Gastrocnemius medialis (tissue), 4 donors: ENCODE measurements at places on chromosomes 13 and 19.
A peak's percentile ranks its signal among the peaks of the same experiment; 100 is the strongest.

DNA sequence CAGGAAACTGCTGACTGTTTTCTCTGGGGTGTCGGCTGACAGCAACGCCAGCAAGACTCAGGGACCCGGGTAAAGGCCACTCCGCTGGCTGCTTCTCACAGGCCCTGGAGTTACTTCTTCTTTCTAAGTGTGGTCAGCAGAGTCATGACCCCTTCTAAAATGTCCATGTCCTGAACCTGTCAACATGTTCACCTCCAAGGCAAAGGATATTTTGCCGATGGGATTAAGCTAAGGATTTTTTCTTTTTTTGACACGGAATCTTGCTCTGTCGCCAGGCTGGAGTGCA lies 7.9 kb downstream of the PEX11G start:
- no peak overlapping the region for H3K4me3 ChIP-seq
- no peak overlapping the region for H3K27ac ChIP-seq
- peak; percentile 27 for DNase-seq
- no peaks in the 10 kb centered on the region for H3K4me1 ChIP-seq
- H3K27me3 ChIP-seq = no peaks in the 10 kb centered on the region

GRCh38 chr13:72383646-72384045 lies 343.8 kb downstream of the MZT1 start:
- no peaks in the 10 kb centered on the region for H3K4me1 ChIP-seq
- DNase-seq = no peak
- H3K36me3 ChIP-seq = no peaks in the 10 kb centered on the region
- no peak overlapping the region for H3K4me3 ChIP-seq

DNA sequence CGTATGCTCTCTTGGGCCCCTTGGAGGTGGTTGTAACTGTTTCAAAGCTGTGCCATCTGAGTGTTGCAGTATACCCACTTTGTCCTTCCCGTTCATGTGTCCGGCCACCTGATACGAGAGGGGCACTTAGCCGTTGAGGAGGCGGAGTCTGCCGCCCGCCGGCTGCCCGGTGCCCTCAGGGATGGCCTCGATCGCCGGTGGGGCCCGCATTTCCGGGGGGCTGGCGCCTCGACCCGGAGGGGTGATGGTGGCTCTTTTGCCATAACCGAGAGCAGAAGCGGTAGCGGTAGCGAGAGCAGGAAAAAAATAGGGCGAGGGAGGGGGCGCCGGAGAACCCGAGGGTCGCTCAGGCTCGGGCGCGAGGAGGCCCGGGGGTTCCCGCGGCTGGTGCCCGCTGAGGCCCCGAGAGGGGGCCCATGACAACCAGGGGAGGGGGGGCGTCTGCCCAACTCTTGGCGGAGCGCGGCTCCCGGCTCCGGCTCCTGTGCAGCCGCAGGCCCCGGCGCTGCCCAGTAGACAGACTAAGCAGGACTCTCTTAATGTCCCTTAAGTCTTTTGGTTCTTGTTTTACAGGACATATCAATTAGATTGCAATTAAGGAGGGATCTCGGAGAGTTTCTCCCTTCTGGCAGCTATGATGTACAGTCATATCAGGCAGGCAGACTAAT lies 342.7 kb upstream of the SGCG start:
- DNase-seq = no peak
- H3K4me3 ChIP-seq = peak overlapping the region; percentile 44
- no peaks in the 10 kb centered on the region for H3K36me3 ChIP-seq
- H3K27me3 ChIP-seq = no peaks in the 10 kb centered on the region

GRCh38 chr13:112704308-112705145 lies 14.7 kb downstream of the ATP11A start:
- H3K27ac ChIP-seq = peak overlapping the region; percentile 34
- H3K4me3 ChIP-seq = peak overlapping the region; percentile 11
- no peak for DNase-seq
- no peaks in the 10 kb centered on the region for H3K27me3 ChIP-seq

DNA sequence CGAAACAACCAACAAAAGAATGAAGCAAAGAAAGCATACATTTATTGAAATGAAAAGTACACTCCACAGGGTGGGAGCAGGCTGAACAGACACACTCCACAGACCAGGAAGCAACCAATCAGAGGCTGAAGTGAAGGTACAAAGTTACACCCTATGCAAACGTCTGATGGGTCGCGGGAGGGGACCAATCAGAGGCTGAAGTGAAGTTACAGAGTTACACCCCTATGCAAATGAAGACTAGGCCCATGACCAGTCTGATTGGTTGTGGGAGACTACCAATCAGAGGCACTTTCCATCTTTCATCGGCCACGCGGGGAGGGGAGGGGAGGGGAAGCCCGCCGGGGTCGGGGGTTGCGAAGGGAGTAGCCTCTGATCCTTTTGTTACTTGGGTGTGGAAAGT lies 12.4 kb upstream of the FBL start:
- H3K36me3 ChIP-seq = no peaks in the 10 kb centered on the region
- H3K27me3 ChIP-seq = peaks cover 3% of the 10 kb centered on the region
- DNase-seq = no peak
- H3K27ac ChIP-seq = no peak overlapping the region
- no peaks in the 10 kb centered on the region for H3K4me1 ChIP-seq

DNA sequence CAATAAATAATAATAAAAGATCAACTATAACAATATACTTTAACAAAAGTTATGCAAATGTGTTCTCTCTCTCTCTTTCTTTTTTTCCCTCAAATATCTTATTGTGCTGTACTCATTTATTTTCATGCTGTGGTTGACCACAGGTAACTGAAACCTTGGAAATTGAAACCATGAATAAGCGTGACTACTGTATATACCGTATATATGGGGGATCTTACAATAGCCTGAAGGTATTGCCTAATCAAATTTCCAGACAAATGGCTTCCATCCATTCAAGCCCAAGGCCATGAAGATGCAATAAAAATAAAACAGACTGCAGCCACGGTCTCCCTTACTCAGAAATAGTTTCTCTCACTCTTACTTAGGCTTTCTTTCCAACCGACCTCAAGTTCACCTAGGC lies 98.3 kb downstream of the SLITRK6 start:
- H3K36me3 ChIP-seq = no peaks in the 10 kb centered on the region
- no peak overlapping the region for H3K27ac ChIP-seq
- no peak for DNase-seq
- no peaks in the 10 kb centered on the region for H3K27me3 ChIP-seq
- H3K4me1 ChIP-seq = no peaks in the 10 kb centered on the region

DNA sequence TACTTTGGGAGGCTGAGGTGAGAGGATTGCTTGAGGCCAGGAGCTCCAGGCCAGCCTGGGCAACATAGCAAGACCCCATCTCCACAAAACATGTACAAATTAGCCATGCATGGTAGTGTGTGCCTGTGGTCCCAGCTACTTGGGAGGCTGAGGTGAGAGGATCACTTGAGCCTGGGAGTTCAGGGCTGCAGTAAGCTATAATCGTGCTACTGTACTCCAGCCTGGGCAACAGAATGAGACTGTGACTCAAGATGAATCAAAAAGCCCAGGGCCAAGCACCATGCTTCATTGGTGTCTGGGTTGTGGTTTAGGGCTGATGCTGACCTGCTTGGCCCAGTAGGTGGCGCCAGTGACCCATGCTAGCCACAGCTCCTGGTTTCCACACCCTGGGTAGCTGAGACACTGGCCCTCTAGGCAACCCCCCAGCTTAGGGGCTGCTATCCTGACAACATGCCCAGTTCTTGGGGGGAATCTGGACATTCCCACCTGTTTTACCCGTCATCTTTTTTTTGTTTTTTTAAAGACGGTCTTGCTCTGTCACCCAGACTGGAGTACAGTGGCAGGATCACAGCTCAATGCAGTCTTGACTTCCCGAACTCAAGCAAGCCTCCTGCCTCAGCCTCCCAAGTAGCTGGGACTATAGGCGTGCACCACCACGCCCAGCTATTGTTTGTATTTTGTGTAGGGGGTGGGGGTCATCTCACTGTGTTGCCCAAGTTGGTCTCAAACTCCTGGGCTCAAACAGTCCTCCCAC lies 5.5 kb downstream of the CCDC124 start:
- no peak overlapping the region for H3K4me3 ChIP-seq
- peaks cover 9% of the 10 kb centered on the region for H3K4me1 ChIP-seq
- peak; percentile 65 for DNase-seq
- no peaks in the 10 kb centered on the region for H3K27me3 ChIP-seq
- H3K36me3 ChIP-seq = no peaks in the 10 kb centered on the region

DNA sequence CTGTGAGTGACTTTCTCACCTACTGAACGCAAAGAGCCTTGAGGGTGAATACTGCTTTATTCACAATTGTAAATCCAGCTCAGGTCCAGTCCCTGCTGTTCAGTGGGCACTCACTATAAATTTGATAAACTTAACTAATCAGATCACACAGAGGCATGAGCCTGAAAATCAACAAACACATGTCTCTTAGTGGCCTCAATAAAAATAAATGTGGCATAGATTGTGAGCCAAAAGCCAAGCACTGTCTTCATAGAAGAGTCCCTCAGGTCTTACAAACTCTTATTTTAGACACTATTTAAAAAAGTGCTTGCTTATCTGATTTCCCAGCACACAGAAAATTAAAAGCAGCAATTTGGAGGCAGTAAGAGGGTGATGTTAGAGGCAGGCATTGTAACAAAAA lies 957.7 kb downstream of the SLITRK5 start:
- H3K4me3 ChIP-seq = no peak overlapping the region
- DNase-seq = no peak
- no peaks in the 10 kb centered on the region for H3K4me1 ChIP-seq
- H3K27ac ChIP-seq = no peak overlapping the region

DNA sequence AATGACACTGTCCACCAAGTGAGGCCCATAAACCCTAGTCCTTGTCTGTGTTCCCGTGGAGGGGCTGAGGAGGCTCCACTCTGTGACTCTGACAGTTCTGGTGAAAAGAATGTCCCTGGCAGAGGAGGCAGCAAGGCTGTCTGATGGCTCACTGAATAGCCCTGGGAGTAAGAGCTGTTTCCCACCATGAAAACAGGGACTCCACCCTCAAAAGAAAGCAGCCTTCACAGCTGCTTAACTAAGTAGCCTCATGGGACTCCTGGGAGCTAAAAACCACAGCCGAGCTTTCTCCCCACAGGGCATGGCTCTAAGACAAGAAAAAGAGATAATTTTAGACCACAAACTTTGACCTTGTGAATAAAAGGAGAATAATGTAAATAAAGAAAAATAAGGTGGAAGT lies 135.1 kb upstream of the FRY start:
- H3K36me3 ChIP-seq = no peaks in the 10 kb centered on the region
- no peak overlapping the region for H3K4me3 ChIP-seq
- peak overlapping the region; percentile 19 for H3K27ac ChIP-seq
- no peaks in the 10 kb centered on the region for H3K27me3 ChIP-seq
- H3K4me1 ChIP-seq = peaks cover 6% of the 10 kb centered on the region
- DNase-seq = no peak

DNA sequence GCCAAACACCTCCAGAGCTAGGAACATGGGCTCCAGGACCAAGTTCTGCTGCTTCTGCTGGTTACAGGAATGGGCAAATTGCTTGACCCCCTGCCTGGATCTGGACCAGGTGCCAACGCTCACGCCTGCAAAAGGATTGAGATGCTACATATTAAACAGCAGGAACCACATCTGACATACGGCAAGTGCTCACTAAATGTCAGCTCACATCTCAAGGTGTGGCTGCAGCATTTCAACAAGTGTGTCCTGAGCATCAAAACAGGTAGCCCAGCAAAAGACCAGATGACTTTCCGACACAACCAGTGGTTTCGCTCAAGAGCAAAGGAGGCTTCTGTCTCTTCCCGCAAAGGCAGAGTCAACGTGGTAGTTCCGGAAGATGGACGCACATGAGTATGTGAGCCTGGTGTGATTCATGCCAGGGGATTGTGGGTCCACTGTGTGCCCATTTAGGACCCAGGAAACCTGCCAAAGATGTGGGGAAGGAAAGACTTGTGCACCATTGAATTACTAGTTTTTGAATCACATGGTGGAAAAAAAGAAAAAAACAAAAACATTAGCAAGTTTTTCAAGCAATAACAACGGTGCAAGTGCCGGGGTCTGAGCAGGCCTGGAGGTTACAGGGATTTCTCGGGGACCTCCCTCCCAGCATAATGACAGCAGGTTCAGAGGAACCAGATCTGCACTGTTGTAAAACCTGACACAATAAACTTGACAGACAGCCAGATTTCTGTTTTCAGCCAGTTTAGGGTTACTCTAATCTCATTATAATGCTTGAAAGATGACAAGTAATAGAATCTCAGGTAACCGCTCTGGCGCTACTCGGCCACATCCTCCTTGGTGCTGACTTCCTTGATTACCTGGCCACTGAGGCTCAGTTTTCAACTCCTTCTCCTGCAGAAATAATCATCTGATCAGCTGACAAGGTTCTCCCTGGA lies 77.9 kb downstream of the SOX1 start:
- no peak overlapping the region for H3K27ac ChIP-seq
- DNase-seq = no peak
- no peaks in the 10 kb centered on the region for H3K27me3 ChIP-seq
- no peak overlapping the region for H3K4me3 ChIP-seq

DNA sequence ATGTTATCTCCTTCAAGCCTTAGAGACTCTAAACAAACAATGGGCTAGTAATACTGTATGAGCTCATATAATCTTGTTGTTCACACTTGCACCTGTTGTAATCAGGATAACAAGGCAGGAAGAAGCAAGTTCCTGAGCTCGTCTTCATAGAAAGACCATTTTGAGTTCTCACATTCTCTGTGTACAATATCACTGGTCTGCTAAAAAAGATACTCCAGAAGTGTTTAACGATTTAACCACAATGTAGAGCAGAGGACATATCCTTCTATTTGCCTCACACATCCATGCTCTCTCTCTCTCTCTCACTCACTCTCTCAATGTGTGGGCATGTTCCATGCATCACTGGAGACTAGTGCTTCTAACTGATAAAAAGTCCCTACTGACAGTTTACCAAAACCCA lies 122.9 kb downstream of the MIPEP start:
- H3K27ac ChIP-seq = no peak overlapping the region
- peaks cover 9% of the 10 kb centered on the region for H3K4me1 ChIP-seq
- no peak for DNase-seq
- H3K4me3 ChIP-seq = no peak overlapping the region
- no peaks in the 10 kb centered on the region for H3K27me3 ChIP-seq

DNA sequence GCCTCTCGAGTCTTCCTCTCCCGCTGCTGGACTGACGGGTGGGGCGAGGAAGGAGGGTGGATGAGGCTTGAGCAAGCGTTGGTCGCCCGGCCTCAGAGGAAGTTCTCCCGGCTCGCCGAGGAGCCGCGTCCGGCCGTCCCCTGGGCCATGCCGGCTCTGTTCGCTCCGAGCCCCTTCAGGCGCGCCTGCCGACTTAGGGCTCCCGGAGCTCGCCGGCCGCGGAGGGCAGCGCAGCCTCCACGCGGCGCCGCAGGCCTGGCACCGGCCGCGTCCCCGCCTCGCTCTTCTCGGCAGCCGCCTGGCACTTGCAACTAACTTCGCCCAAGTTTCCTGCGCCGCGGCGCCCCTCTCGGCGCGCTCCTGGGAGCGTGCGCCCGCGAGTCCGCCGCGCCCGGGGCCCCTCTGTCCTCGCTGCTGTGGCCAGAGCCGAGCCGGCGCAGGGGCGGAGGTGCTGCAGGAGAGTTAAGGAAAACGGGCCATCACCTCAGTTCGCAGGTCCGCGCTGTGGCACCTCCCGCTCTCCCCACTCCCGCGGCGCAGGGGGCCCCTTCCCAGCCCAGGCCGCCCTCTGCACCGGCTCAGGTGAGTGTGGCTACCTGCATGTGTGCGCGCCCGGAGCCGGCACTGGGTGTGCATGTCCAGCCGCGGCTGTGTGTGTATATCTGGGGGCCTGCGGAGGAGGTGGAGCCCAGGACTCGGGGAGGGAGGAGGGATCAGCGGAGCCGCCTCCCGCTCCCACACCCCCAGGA lies 641 bp upstream of the SOX21 start:
- H3K27me3 ChIP-seq = peaks cover 82% of the 10 kb centered on the region
- DNase-seq = no peak
- no peaks in the 10 kb centered on the region for H3K36me3 ChIP-seq
- H3K4me3 ChIP-seq = peak overlapping the region; percentile 31
- peaks cover 10% of the 10 kb centered on the region for H3K4me1 ChIP-seq

- no peaks in the 10 kb centered on the region for H3K27me3 ChIP-seq
- DNase-seq = peak; percentile 26
- no peak overlapping the region for H3K27ac ChIP-seq
- no peaks in the 10 kb centered on the region for H3K4me1 ChIP-seq
Observed at GRCh38 chr19:16041299-16041990, 34.9 kb upstream of the TPM4 start.
